Esophagus squamous epithelium (tissue), 5 donors: ENCODE measurements at places on chromosomes 11 and 22.

DNA sequence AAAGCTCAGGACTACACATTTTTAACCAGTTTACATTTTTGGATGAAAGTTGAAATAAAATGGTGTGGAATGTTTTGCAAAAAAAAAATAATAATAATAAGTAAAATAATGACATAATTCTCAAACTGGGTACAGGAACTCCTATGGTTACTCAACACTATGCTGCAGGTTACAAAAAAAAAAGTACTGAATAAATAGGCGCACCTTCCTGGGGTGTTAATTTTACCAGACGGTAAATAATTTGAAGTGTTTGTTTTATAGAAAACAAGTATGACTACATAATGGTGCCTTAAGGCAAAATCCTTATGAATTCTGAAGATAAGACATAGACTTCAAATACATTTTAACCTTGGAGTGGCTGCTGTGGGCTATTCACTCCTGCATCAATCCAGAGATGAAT is 76.5 kb downstream of the RELT start:
- no peak for DNase-seq

DNA sequence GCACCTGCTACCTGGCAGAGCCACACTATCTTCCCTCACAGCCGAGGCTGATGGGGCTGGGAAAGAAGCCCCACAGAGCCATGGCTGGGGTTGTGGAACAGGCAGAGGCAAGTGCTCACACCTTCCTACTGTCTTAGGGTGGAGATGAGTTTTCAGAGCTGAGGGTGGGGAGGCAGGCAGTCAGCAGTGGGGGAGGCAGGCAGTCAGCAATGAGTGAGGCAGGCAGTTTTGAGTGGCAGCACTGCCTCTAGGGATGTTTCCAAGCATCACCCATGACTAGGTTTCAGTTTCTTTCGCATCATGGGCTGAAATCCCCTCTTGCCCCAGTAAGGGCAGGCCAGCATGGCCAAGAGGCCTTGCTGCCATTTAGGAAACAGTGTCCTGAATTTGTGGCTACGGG is 41.6 kb upstream of the NTM start:
- DNase-seq: no peak

- no peak for DNase-seq
Measured at GRCh38 chr11:95363164-95363563, 132.2 kb upstream of the SESN3 start.

DNA sequence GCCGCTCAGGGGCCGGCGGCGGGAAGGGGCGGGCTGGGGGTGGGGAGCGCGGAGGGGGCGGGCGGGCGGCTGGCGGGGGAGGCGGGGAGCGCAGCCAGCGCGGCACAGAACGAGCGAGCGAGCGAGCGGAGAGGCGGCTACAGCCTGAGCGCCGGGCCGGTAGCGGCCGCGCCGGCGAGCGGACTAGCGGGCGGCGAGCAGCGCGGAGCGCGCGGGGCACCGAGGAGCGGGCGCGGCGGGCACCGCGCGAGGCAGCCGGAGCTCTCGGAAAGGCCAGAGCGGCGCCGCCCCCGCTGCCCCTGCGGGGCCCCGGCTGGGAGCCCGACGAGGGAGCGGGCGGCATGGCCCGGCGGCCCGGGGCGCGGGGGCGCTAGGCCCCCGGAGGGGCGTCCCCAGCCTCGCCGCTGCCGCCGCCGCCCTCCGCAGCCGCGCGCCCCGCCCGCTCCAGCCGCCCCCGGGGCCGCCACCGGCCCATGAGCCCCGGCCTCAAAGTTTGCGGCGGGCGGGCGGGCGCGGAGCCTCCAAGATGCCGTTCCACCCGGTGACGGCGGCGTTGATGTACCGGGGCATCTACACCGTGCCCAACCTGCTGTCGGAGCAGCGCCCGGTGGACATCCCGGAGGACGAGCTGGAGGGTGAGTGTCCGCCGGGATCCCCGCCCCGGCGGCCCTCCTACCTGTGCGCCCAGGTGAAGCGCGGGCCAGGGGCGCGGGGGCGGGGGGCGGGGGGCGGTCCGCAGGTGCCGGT is at the start of gene CABP7:
CABP7 (plus strand) TSS at position 105 of the 747 bp plus-strand sequence; CDS start at position 527, 422 bp downstream.
- DNase-seq: no peak

DNA sequence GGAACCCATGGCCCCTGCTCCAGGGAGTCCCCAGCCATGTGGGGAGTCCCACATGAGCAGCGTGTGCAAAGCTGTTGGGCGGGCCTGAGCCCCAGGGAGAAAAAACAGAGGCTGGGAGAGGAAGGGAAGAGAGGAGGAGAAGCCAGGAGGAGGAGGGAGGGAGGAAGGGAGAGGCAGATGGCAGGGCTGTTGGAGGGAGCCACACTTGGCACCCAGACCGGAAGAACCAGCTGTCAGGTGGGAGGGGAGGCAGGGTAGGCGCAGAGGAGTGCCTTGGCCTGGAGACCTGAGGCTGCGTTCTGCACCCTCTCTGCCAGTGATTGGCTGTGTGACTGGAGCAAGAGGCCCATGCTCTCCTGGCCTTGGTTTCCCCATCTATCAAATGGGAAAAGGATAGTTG is 6.7 kb downstream of the SYNGR1 start:
- DNase-seq: no peak

DNA sequence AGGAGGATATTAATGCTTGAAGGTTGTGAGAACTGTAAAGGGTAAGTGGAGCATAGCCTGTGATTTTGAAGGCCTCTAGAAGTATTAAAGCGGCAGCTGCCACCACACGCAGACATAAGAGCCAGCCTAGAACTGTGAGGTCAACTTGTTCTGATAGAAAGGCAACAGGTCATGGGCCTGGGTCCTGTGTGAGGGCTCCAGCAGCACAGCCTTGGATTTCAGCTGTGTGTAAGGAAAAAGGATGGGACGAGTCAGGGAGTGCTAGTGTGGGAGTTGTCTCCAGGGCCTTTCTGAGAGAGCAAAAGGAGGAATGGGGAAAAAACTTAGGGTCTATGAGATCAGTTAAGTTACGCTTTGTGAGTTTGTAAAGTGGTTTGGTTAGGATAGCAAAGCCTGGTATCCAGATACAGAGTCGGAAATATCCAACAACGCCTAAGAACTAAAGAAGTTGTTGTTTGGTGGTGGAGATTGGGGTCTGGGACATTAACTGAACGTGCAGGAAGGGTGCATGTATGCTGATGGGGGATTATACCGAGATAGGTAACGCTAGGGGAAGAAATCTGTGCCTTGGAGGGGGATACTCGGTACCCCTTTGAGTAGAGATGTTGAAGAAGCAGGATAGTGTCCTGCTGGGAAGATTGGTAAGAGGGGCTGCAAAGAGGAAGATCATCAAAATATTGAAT is 17.4 kb upstream of the ANO1 start:
- no peak for DNase-seq

DNA sequence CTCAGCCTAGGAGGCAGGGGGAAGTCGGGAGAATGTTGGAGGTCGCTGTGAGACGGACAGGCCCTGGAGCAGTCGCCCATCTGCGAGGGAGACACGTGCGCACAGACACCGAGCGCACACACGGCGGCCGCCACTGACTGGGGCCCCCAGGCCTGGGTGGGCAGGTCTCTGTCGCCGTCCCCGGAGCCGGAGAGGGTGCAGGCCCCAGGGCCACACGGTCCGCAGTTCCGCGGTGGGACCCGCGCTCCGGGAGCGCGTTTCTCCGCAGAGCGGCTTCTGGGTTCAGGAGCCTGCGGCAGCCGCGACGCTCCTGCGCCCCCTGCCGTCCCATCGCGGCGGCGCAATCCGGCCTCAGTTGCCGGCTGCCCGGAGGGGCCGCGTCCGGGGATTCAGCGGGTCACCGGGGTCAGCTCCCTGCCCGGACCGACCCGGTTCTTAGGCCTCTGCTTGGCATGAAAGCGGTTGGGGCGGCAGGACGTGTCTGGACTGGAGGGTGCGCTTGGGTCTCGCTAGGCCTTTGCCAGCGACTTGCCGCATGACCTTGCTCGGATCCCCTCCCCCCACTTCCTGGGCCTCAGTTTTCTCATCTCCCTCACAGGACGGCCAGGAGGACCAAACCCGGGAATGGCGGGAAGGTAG is 31.2 kb downstream of the PDE2A start:
- DNase-seq: no peak

DNA sequence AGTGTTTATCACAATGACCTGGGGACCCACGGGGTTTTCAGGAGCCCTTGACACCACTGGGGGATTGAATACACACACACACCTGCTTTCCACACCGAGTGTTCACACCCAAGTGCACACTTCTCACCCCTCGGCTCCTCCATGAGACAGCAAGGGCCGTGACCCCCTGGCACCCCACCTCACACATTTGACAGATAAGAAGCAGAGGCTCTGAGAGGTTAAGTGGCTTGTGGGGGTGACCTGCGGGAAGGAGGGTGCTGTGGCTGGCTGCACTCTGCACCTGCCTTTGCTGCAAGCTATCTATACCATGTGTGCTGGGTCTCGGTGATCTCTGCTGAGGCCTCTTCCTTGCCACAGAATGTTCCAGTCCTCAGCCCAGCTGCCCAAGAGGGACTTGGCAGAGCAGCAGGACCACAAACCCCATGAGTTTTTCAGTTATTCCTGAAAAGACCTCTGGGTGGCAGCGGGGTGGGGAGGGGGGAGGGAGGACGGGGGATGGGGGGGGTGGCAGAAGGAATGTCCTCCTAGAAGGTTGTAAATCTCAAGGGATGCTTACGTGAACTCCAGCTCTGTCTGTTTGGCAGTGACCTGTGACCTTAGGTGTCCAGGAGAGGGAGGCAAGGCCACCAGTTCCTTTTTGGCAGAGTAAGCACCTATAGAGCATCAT is 47.9 kb upstream of the RFPL3 start:
- no peak for DNase-seq

DNA sequence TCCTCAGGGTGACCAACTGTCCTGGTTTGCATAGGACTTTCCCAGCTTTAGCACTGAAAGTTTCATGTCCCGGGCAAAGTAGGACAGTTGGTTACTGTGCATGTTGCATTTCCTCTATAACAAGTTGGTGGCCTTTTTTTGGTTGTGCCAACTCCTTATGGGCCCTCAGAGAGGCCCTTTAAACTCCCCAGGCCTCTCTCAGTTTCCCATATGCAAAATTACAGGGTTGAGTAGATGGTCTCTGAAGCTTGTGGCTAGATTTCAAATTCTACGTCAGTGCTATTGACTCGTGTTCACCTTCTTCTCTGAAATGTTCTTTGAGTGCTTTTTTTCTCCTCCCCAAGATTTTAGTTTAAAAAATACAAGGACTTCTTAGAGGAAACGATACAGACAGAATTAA is 92.5 kb downstream of the MYO18B start:
- no peak for DNase-seq

GRCh38 chr11:93192163-93192562 is 5.6 kb downstream of the SLC36A4 start:
- DNase-seq: no peak
